ENCODE measurements at places on chromosomes 2 and 18.

DNA sequence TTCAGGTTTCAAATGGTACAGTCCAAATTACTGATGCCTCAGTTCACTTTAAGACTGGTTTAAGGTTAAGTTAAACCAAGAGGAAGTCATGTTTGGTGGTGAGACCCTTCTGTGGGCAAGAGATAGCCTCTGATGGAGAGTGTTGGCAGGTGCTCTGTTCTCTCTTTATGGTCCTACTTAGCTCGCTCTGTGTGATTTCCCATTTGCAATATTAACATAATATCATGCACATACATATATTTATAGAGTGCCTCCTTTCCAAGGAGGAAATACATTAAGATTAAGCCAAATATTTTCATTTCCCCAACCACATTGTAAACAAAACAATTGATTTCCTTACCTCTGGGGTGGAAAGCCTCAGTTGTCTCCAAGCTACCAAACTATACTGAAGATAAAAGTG is 222.4 kb downstream of the PIK3C3 start:
- DNase-seq, result no peak

- no peak for DNase-seq
Measured at GRCh38 chr2:216350214-216350791, 22.0 kb downstream of the MARCHF4 start.

DNA sequence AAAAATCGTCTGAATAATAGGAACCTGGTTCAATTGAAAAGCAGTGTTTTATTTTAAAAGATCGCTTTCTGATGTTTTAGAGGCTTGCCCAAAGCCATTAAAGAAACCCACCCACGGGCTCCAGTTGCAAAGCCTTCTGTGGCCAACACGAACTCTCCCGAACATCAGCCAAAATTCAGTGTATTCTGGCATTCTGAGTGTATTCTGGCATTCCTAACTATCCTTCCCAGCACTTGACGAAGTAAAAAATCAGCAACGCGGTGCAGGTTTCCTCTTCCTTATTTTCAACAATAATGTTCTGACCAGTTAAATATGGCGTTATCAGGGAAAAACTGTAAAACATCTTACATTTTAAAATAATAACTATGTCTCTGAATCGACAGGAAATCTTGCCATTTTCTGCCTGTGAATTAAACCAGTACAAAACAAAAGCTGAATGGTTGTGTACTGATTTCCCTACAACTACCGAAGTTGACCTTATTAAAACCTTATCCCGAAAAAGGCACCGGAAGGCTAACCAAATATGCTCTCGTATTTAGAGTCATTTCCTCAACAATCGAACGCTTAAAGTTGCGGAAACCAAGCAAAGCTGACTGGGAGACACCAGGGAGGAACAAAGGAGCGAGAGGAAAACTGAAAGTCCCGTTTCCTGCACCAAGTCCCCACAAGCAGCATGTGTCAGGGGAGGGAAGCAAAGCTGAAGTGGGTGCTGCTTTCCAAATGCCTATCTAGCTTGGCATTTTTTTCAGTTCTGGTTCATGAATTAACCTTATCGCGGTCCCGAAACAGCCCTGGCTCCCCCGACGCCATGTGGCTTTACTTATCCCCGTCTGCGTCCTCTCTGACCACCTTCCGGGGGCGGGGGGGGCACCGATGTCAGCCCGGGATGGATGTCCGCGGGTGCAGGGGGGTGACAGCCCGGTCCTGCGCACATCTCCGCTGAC is 44.3 kb downstream of the ZNF516 start:
- DNase-seq, result no peak

GRCh38 chr2:149926149-149926548 is 338.6 kb upstream of the MMADHC start:
- no peak for DNase-seq

- no peak for DNase-seq
Measured at GRCh38 chr2:54577035-54577434, 120.9 kb downstream of the SPTBN1 start.

DNA sequence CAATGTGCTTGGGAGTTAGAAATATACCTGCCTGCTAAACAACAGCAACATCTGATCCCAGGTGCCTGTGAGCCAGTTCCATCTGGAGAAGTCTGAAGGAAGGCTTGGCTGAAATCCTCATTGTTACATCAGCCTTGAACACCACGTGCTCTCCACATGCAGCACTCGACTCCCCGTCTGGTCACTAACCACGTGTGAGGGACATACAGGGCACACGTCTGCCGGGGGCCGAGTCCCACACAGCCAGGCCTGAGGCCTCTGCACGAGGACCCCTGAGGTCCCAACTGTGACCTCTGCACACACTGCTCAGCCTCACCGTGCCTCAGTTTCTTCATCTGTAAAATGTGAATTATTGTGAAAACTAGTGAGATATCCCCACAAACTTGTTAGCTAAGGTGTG is 236.5 kb upstream of the SALL3 start:
- no peak for DNase-seq

DNA sequence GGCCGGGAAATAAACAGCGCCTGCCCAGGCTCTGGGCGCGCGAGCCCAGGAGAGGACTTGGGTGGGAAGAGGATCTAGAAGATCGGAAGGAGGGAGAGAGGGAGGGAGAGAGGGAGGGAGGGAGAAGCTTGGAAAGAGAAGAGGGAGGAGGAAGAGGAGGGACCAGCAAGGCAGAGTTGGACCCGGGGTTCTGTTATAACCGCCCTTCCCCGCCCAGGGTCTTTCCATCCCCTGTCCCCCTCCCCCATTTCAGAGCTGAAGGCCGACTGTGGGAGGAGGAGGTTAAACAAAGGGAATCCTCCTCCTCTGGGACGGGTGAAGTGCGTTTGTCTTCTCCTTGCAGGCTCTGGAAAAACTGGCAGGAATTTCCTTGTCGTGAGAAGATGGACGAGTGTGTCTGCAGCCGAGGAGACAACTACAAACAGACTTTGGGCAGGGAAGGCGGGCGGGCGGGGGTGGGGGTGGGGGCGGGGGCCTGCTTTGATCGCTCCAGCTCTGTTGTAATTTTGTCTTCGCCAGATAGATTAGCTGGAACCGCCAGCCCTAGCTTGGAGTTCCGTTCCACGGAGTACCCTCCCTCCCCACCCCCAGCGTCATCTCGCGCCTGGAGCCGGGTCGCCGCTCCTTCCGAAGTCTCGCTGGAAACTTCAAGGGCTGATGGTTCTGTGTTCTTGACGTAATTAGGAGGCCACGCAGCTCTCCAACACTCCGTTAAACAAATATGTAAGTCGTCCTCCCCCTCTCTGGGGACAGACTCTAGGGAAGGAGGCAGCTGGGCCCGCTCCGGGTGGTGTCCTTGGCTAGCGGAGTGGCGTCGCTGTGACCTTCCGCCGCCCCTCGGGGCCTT is 6.4 kb upstream of the SP9 start:
- DNase-seq, result no peak

DNA sequence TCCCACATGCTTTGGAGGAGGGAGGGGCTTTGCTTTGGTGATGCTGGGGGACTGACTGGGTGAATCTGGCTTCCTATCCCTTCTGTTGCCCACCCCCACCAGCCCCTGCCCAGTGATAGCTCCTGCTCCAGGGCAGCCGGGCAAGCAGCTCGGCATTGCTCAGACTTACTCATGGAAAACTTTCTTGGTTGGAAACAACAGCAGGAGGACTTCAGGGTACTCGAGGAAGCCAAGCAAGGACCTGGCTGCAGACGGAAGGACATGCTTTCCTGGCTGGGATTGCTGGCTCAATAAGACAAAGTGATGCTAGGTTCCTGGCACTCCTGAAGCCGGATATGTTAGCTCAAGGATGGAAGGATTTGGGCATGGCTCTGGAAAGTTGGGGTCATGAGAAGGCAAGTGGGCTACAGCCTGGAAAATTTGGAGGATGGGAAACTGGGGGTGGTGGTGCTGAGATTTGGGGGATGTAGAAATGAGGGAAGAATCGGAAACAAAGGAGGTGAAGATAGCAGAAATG is 3.1 kb downstream of the SPEG start:
- no peak for DNase-seq
